ENCODE measurements at places on chromosomes 7 and 10.

GRCh38 chr10:79111846-79112614 lies 43.3 kb downstream of the ZMIZ1 start:
- no peak for DNase-seq

DNA sequence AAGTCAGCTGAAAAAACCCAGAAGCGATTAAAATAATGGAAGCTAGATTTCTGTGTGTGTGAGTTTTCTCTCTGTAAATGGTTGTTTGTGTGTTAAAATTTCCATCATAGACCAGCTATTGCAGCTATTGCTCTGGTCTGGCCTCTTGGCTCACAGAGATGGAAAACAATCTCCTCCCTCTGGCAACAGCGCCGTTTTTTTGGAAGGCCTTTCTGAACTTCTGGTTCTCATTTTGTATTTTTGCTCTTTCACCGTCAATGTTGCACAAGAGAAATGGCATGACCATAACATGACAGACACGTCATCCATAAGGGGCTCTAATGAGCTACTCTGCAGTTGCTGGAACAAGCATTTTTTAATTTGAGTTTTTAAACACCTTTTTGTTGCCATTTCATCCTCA lies 91.0 kb downstream of the CUBN start:
- DNase-seq = no peak

- no peak for DNase-seq
Observed at GRCh38 chr7:113722006-113722405, 196.8 kb downstream of the PPP1R3A start.

- DNase-seq = no peak
Observed at GRCh38 chr10:74380795-74381194, 229.8 kb downstream of the ADK start.

GRCh38 chr7:45924283-45924682 lies 3.2 kb upstream of the IGFBP3 start:
- no peak for DNase-seq

DNA sequence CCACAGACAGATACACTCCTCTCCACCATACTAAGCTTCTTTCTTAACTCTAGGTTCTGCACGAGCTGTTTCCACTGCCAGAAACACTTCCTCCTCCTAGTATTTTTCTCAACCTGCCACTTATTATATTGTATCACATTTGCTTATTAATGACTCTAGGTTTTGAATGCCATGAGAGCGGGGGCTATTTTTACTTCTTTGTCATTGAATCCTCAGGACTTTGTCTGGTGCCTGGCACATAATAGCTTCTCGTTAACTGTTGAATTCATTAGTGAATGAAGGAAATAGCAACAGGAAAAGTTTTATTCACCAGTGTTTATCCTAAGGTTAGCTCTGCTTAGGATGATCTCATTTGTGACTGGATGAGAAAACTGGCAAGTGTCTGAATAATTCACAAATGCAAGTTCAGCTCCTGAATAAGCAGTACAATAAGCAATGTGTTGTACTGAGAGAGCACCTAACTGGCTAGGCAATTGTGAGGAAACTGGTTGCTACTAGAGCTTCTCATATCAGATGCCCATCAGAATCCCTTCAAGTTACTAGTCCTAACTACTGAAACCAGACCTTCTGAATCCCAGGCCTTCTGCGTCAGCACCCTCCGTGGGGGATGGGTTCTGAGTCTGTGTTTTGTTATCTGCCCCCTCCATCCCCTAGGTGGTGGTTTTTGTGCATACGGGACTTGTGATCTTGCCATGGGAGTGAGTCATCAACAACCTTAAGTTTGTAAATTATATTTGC lies 92.7 kb downstream of the LSMEM1 start:
- DNase-seq = no peak

- DNase-seq = no peak
Observed at GRCh38 chr7:82729172-82730030, 285.8 kb upstream of the CACNA2D1 start.

DNA sequence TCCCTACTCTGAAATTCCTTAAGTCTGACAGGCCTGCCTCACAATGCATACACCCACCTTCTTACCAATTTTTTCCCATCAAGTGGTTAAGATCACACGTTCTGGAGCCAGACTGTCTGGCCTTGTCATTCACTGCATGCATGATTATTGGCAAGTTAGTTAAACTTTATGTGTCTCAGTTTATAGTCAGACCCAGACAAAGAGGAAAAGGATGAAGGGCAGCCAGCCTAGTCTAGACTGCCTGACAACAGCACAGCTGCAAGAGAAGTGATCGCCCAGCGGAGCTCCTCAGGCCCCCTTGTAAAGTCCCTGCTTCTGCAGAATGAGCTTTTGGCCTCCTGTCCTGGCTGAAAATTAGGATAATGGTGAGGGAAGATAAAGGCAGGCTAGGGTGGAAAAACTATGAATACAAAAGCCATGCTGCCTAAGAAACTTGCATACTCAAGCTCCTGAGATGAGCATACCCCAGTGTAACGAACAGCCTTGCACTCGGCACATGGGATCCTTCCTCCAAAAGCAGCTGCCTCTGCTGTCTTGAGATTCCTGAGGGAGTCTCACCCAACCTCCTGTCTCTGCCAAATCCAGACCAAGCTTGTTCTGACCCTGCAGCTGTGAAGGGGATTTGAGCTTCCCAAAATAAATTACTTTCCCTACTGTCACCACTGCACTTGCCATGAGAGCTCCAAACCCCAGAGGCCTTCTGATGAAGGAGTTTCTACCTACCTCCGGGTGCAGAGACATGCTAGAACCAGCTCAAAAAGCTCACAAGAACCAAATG lies 26.7 kb upstream of the MRLN start:
- no peak for DNase-seq

- DNase-seq = no peak
Observed at GRCh38 chr7:3650844-3651243, 349.8 kb downstream of the SDK1 start.

DNA sequence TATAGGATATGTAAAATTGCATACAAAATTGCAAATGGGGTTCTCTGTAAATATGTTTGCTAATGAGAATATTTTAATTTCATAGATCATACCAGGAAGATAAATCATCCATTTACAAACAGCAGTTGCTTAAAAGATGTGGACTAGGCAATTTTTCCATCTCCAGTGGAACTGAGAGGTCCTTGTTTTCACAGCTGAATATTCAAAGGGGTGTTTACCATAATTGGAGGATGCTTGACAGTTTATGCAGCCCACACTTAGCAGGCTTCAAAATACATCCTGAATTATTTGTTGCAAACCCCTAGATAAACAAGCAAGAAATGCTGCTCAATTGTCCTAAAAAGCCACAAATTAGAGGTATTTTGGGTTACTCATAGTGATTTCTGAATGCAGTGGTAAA lies 69.9 kb downstream of the ADARB2 start:
- DNase-seq = no peak

- DNase-seq = no peak
Observed at GRCh38 chr10:44334621-44335184, 50.2 kb downstream of the CXCL12 start.

DNA sequence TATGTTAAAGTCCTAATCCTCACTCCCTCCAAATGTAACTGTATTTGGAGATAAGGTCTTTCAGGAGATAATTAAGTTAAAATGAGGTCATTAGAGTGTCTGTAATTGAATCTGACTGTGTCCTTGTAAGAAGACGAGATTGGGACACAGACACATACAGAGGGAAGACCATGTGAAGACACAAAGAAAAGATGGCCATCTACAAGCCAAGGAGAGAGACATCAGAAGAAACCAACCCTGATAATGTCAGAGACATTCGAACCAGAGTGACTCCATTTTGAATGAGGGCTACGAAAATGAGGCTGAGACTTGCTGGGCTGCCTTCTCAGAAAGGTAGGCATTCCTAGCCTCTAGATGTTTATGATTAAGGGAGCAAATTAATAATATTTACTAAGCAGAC lies 542 bp upstream of the SAMD9L start:
- no peak for DNase-seq

GRCh38 chr10:6513476-6513875 lies 66.6 kb downstream of the PRKCQ start:
- DNase-seq = no peak

DNA sequence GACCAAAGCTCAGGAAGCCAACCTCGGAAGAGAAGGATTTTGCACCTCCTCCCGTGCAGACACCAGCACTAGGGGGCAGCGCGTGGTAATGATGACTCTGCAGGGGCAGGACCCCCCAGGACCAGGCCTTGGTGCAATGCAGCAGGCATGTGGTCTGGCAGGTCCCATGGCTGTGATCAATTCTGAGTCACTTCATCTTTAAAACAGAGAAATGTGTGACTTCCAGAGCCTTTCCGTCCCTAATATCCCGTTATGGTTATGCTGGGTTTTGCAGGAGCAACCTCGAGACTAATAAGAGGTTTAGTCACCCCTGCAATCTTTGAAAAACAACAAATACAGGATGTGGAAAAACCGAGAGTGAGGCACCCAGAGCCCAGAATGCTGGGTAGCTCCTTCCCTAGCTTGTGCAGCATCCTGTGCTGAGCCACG lies 30.2 kb upstream of the GJD4 start:
- DNase-seq = no peak

- DNase-seq = no peak
Observed at GRCh38 chr7:70758646-70759045, 373.3 kb upstream of the GALNT17 start.

- DNase-seq = no peak
Observed at GRCh38 chr7:28999427-28999826, 41.3 kb upstream of the TRIL start.

- no peak for DNase-seq
Observed at GRCh38 chr10:26679588-26679987, 17.9 kb upstream of the PDSS1 start.

DNA sequence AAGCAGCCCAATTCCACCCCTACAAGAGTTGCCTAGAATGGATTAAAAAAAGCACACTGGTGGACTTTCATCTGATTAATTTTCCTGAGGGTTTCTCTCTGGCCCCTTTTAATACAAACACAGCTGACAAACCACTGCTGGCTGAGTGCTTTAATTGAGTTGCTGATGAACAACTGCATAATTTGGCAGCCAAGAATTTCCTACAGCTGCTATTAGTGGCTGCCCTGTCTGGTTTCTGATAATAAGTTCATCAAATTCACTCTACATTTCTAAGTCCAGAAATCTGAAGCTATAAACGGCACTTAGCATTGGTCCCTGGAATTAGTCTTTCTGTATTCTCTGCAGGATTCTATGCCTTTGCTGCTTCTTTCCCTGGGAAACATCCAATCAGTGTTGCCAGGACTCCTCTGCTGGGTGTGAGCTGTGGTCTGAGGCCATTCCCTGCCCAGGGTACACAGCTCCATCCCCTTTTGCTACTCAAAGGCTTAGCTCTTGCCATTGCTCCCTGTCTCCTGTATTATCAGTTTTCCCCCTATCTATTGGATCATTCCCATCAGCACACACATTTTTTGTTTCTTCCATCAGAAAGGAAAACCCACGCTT lies 110.6 kb downstream of the LSM5 start:
- no peak for DNase-seq

DNA sequence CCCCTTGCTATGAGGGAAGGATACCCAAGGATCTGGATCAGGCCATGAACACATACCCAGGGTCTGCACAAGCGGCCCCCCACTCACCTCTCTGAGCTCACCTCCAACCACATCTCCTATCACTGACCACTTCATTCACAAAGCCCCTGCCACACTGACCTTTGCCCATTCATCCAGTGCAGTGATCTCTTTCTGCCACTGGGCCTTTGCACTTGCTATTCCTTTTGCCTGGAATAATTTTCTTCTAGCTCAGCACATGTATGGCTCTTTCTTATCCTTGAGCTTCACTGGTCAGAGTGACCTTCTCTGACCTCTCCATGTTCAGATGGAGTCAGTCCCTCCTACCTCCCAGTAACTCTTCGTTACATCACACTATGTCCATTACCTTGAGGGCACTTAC lies 48.3 kb downstream of the ADRA2A start:
- no peak for DNase-seq

DNA sequence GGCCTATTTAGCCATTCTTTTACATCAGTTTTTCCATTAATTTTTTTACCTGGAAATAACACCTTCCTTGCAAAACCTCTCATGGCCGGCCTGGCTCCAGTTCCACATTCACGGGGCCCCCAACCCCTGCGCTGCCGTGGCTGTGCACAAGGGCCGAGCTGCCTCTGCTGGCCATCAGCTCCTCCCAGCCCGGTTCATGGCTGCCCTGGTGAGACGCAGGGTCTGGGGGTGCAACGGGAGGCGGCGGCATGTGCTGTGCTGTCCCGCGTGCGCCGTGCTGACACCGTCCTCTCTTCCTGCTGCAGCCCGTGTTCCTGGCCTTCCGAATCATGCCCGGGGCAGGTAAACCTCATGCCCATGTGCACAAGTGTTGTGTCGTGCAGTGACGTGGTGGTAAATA lies 4.4 kb downstream of the NKX6-2 start:
- DNase-seq = no peak

DNA sequence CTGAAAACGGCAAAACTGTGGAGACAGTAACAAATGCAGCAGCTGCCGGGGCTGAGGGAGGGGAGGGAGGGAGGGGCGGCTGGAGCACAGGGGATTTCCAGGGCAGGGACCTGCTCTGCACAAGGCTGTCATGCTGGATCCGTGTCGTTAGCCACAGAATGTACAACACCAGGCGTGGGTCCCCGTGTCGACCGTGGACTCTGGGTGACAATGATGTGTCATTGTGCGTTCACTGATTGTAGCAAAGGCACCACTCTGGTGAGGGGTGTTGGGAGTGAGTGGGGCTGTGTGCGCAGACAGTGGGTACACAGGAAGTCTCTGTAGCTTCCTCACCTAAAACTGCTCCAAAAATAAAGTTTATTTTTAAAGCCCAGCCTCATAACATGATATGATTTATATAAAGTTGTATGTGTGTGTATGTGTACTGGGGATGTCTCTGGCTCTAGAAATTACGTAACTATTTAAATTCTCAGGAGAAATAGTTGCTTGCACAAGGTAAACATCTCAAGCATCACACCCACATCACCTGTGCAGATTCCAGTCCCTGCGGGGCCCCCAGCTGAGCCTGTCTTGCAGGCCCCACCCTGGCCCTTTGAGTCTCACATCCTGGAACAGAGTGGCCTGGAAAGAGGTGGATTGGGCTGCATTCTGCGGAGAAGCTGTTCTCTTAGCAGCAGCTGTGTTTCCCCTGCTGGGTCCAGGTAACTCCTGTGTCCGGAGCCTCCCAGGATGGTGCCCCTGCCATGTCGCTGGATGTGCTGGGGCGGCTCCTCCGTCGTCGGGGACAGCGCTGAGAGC lies 135.7 kb downstream of the DYNC2I1 start:
- no peak for DNase-seq

DNA sequence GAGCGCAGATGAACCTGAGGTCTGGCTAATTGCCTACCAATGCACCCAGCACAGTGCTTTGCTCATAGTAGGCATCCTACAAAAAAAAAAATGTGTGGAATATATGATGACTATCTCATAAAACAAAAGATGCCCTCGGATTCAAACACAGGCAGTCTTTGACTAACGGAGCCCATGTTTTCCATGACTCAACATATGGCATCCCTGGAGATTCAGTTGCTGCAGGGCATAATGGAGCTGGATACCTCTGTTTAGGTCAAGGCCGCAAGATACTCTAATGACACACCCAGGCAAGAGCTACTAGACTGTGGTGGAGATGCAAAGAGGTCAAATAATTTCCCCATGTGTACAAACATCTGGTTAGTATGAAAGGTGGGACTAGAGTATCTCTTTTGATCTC lies 16.3 kb downstream of the CUBN start:
- DNase-seq = no peak

GRCh38 chr10:107450056-107450455 lies 285.6 kb upstream of the SORCS1 start:
- no peak for DNase-seq

Data from CD4-positive, alpha-beta T cell treated with Interferon gamma for 1 hour (primary cell).